ENCODE measurements at places on chromosomes 12 and 14. TPM values are rescaled to one million over a fixed set of nuclear protein-coding genes. Genes with fewer than 3 reads are reported as not detected.

The PARPBP gene
- 21.5 TPM for total RNA-seq

GRCh38 chr12:117300174-117300573 is 61.3 kb downstream of the NOS1 start:
- no peak overlapping the region for H3K4me3 ChIP-seq
- H3K27ac ChIP-seq = no peak overlapping the region
- H3K36me3 ChIP-seq = no peaks in the 10 kb centered on the region
- H3K4me1 ChIP-seq = no peaks in the 10 kb centered on the region

- H3K36me3 ChIP-seq = no peaks in the 10 kb centered on the region
- H3K27ac ChIP-seq = no peak overlapping the region
- no peaks in the 10 kb centered on the region for H3K4me1 ChIP-seq
- DNase-seq = no peak
- no peak overlapping the region for H3K4me3 ChIP-seq
Observed at GRCh38 chr12:17818931-17819330, 271.1 kb downstream of the RERGL start.

- DNase-seq = no peak
- no peaks in the 10 kb centered on the region for H3K27me3 ChIP-seq
- peak overlapping the region; percentile 87 for H3K27ac ChIP-seq
- no peak overlapping the region for H3K4me3 ChIP-seq
- no peaks in the 10 kb centered on the region for H3K36me3 ChIP-seq
Observed at GRCh38 chr14:105091517-105092170, 26.4 kb upstream of the GPR132 start.

The KLRD1 gene
- 1.7 TPM for total RNA-seq

DNA sequence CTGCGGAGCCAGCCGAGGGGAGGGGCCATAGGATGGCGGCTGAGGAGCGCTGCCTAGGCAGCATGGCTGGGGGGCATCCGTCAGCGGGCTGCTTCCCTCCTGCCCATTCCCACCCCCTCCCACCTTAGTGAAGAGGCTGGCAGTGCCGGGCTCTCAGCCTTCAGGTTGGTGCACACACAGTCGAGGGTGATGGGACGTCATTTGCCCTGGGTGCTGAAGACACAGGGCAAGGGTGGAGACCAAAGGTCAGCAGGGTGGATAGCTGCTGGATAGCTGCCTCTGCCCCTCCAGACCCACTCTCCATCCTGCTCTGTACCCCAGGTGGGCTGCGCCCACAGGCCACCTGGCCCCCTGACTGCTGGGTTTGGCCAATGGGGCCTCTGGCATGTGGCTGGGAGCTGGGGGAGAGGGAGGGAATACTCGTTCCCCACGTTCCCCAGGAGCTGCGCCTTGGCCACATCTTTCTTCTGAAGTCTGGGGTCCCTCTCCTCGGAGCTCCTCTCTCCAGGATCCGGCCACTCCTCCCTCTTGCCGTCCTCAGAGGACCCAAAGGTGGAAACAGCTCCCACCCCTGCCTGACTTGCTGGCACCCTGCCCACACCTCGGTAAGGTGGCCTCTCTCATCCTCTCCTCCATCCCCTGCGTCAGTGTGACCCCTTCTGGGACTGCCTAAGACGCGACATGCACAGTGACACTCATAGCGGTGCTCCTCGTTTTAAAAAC is 11.2 kb upstream of the CDC42BPB start:
- no peak overlapping the region for H3K4me3 ChIP-seq
- H3K4me1 ChIP-seq = no peaks in the 10 kb centered on the region
- no peaks in the 10 kb centered on the region for H3K36me3 ChIP-seq
- no peaks in the 10 kb centered on the region for H3K27me3 ChIP-seq
- no peak for DNase-seq
- H3K27ac ChIP-seq = no peak overlapping the region

DNA sequence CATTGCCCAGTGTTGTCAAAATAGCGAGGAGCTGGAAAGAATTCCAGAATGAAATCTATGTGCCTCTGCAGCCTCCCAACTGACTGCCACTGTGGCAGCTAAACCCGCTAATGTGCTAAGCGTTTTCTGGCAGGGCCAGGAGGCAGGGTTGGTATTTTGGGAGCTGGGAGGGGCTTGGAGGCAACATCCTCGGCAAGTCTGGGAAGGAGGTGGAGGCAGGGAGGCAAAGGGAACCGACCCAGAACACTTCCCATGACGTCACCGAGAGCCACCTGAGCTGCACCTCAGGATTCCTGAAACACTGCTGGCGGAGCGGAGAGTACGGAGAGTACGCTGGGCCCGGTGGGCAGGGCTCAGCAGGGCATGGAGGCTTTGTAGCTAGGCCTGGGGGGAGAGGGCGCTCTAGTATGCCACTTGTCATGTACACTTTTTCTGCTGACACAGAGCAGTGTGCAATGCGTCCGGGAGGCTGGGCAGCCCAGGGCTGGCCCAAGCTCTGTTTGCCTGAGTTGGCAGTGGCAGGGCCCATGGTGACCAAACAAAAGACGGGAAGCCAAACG is 81.5 kb downstream of the DPF3 start:
- H3K27me3 ChIP-seq = no peaks in the 10 kb centered on the region
- DNase-seq = no peak
- no peak overlapping the region for H3K4me3 ChIP-seq
- no peaks in the 10 kb centered on the region for H3K36me3 ChIP-seq
- no peak overlapping the region for H3K27ac ChIP-seq
- H3K4me1 ChIP-seq = peaks cover 8% of the 10 kb centered on the region
